Glutamatergic neuron (in vitro differentiated cells): ENCODE measurements at places on chromosomes 2 and 18. TPM values are rescaled to one million over a fixed set of nuclear protein-coding genes. Genes with fewer than 3 reads are reported as not detected.

Gene KCNG2
- total RNA-seq: 1.6 TPM

DNA sequence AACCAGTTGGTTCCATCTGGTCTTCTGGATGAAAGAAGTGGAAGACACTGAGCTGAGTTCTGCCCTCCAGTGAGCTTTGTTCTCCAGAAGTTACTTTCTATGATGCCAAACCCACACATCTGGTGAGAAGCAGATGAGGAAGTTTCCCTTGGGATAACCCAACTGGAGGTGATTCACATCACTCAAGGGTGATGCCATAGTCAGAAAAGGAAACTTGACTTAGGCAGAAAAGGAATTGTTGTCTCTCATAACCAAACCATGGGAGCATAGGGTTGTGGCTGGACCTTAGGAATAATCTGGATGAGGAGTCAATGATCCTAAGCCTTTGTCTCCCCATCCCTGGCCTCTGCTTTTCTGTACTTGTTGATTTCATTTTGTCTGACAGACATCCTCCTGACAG, 43.7 kb downstream of the CDC42EP3 start:
- H3K4me1 ChIP-seq: no peaks in the 10 kb centered on the region
- H3K4me3 ChIP-seq: no peak overlapping the region
- DNase-seq: no peak
- no peaks in the 10 kb centered on the region for H3K27me3 ChIP-seq
- no peak overlapping the region for H3K27ac ChIP-seq

Gene DUSP19
- total RNA-seq: 1.6 TPM

Gene NEB
- total RNA-seq: 0.59 TPM

- DNase-seq: no peak
- peaks cover 6% of the 10 kb centered on the region for H3K4me1 ChIP-seq
- H3K27ac ChIP-seq: no peak overlapping the region
- no peaks in the 10 kb centered on the region for H3K27me3 ChIP-seq
- no peak overlapping the region for H3K4me3 ChIP-seq
These were observed 127.6 kb upstream of the CDCA7 start for GRCh38 chr2:173226899-173227698.

Gene TTC27
- total RNA-seq: 8.3 TPM

GRCh38 chr18:74905247-74905646, 303.7 kb downstream of the PTGR3 start:
- peak; percentile 42 for DNase-seq
- H3K27ac ChIP-seq: no peak overlapping the region
- H3K36me3 ChIP-seq: no peaks in the 10 kb centered on the region
- H3K4me3 ChIP-seq: no peak overlapping the region

GRCh38 chr2:102832789-102833188, 71.0 kb downstream of the TMEM182 start:
- H3K27ac ChIP-seq: no peak overlapping the region
- no peak overlapping the region for H3K4me3 ChIP-seq
- H3K36me3 ChIP-seq: no peaks in the 10 kb centered on the region
- H3K27me3 ChIP-seq: no peaks in the 10 kb centered on the region

GRCh38 chr2:3594493-3595281, at the start of gene COLEC11:
Gene COLEC11, plus strand, starts transcription at chr2:3595112. Its CDS starts 9,229 bp downstream, at chr2:3604341.
- no peaks in the 10 kb centered on the region for H3K4me1 ChIP-seq
- DNase-seq: no peak
- peaks cover 2% of the 10 kb centered on the region for H3K27me3 ChIP-seq
- H3K27ac ChIP-seq: no peak within 1 kb of the TSS

Gene L3MBTL4
- total RNA-seq: 0.32 TPM

Gene MOGAT1
- not detected for total RNA-seq

DNA sequence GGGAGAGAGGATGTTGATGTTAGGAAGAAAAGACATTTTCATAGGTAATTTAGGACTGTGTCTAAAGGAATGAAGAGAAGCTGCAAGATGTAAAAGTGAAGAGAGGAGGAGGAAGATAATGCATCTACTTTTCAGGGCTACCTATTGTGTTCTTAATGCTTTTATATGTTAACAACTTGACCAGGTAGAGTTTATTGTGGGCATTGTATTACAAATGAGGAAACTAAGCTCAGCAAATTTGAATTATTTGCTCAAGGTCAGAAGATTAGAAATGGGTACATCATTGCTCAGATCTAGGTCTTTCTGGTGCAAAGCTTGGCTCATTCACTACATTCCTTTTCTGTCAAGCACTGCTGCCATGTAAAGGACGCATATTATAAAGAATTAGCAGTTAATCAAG, 441.7 kb downstream of the THSD7B start:
- peaks cover 5% of the 10 kb centered on the region for H3K27me3 ChIP-seq
- DNase-seq: no peak
- H3K4me1 ChIP-seq: no peaks in the 10 kb centered on the region
- no peaks in the 10 kb centered on the region for H3K36me3 ChIP-seq

GRCh38 chr2:6814869-6815268, 50.8 kb downstream of the CMPK2 start:
- no peak for DNase-seq
- no peak overlapping the region for H3K27ac ChIP-seq
- peaks cover 11% of the 10 kb centered on the region for H3K4me1 ChIP-seq
- no peak overlapping the region for H3K4me3 ChIP-seq

GRCh38 chr2:222481941-222482340, 57.6 kb downstream of the SGPP2 start:
- DNase-seq: no peak
- H3K4me3 ChIP-seq: no peak overlapping the region
- no peaks in the 10 kb centered on the region for H3K27me3 ChIP-seq
- no peak overlapping the region for H3K27ac ChIP-seq

Gene NOTO
- total RNA-seq: not detected

- DNase-seq: no peak
- H3K4me3 ChIP-seq: no peak overlapping the region
- no peaks in the 10 kb centered on the region for H3K4me1 ChIP-seq
- H3K36me3 ChIP-seq: no peaks in the 10 kb centered on the region
- no peak overlapping the region for H3K27ac ChIP-seq
- H3K27me3 ChIP-seq: no peaks in the 10 kb centered on the region
These were observed 90.5 kb downstream of the ICOS start for GRCh38 chr2:204027091-204027490.

DNA sequence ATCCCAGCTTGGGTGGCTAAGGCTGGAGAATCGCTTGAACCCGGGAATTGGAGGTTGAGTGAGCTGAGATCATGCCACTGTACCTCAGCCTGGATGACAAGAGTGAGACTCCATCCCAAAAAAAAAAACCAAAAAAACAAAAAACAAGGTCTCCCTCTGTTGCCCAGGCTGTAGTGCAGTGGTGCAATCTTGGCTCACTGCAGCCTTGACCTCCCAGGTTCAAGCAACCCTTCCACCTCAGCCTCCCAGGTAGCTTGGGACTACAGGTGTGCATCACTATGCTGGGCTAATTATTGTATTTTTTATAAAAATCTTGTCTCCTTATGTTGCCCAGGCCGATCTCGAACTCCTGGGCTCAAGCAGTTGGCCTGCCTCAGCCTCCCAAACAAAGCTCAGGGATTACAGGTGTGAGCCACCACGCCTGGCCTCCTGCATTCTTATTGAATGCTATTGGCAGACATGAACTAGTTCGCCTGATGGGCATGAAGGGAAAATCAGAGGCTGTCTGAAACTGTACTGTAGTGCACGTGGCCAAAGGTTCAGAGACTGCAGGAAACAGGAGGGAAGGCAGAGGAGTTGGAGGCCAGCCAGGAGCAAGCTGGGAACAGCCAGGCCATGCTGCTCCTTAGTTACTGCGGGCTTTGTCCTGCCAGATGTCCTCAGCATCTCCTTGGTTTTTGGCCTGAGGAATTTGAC, 16.0 kb upstream of the ASXL2 start:
- H3K27me3 ChIP-seq: no peaks in the 10 kb centered on the region
- no peak overlapping the region for H3K4me3 ChIP-seq

GRCh38 chr18:21272016-21272579, 30.1 kb downstream of the GREB1L start:
- H3K36me3 ChIP-seq: no peaks in the 10 kb centered on the region
- H3K4me1 ChIP-seq: peaks cover 2% of the 10 kb centered on the region
- peak overlapping the region; percentile 7 for H3K27ac ChIP-seq
- H3K27me3 ChIP-seq: peaks cover 4% of the 10 kb centered on the region
- DNase-seq: no peak
- no peak overlapping the region for H3K4me3 ChIP-seq

Gene DOK1
- total RNA-seq: 14.0 TPM

DNA sequence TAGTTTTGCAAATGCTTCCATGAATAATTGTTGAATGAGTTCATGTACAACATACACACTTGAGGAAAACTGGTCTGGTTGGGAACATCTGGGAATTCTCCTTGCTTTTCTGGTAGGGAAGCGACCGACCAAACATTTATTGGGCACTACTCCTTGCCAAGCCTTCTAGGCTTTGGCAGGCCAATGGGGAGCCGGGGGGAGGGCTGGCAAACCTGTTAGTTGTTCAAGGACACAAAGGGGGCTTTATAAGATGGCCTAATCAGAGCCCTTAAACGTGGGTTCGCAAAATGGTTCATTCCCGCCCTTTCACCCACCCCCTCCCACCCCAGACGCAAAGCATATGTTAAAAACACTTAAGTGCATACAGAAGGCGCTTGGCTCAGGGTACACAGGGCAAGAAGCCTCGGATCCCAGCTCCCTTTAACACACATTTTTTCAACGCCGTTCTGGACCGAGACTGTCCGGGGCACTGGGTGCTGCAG, 844 bp upstream of the VSNL1 start:
- H3K4me1 ChIP-seq: peaks cover 14% of the 10 kb centered on the region
- peak; percentile 33 for DNase-seq
- peaks cover 6% of the 10 kb centered on the region for H3K27me3 ChIP-seq
- H3K36me3 ChIP-seq: no peaks in the 10 kb centered on the region
- peak overlapping the region; percentile 95 for H3K4me3 ChIP-seq

- H3K36me3 ChIP-seq: no peaks in the 10 kb centered on the region
- no peak overlapping the region for H3K27ac ChIP-seq
- DNase-seq: no peak
- H3K27me3 ChIP-seq: no peaks in the 10 kb centered on the region
- peaks cover 2% of the 10 kb centered on the region for H3K4me1 ChIP-seq
These were observed 143.9 kb upstream of the ITGA6 start for GRCh38 chr2:172283476-172283875.

- no peak overlapping the region for H3K4me3 ChIP-seq
- H3K27ac ChIP-seq: no peak overlapping the region
- DNase-seq: no peak
These were observed 302.2 kb downstream of the NDUFA10 start for GRCh38 chr2:239722760-239723470.

Gene TUBA3E
- not detected for total RNA-seq

DNA sequence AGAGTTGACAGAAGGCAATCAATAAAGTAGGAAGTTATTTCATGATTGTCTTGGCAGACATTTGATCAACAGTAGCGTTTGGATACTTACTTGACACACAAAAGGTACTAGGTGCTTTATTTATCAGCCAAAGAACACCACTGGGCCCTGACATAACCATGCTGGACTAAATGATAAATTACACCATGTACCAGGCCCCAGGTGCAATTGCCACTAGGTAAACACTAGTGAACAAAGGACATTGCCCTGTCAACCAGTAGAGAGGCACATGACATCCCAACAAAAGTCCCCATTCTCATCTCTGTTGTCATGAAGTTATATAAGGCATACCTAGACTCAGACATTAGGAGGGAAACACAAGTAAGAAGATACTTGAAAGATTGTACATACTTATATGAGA, 747.2 kb downstream of the SATB2 start:
- DNase-seq: no peak
- H3K4me1 ChIP-seq: no peaks in the 10 kb centered on the region
- no peak overlapping the region for H3K27ac ChIP-seq

GRCh38 chr2:234533626-234534025, 36.7 kb upstream of the ARL4C start:
- H3K27ac ChIP-seq: no peak overlapping the region
- peak; percentile 38 for DNase-seq
- H3K4me3 ChIP-seq: no peak overlapping the region
- peaks cover 5% of the 10 kb centered on the region for H3K27me3 ChIP-seq
- no peaks in the 10 kb centered on the region for H3K36me3 ChIP-seq

Gene SNORC
- total RNA-seq: 2.4 TPM

GRCh38 chr2:57575700-57576268, 470.8 kb upstream of the VRK2 start:
- H3K27me3 ChIP-seq: no peaks in the 10 kb centered on the region
- DNase-seq: no peak
- no peaks in the 10 kb centered on the region for H3K36me3 ChIP-seq
- no peak overlapping the region for H3K4me3 ChIP-seq

DNA sequence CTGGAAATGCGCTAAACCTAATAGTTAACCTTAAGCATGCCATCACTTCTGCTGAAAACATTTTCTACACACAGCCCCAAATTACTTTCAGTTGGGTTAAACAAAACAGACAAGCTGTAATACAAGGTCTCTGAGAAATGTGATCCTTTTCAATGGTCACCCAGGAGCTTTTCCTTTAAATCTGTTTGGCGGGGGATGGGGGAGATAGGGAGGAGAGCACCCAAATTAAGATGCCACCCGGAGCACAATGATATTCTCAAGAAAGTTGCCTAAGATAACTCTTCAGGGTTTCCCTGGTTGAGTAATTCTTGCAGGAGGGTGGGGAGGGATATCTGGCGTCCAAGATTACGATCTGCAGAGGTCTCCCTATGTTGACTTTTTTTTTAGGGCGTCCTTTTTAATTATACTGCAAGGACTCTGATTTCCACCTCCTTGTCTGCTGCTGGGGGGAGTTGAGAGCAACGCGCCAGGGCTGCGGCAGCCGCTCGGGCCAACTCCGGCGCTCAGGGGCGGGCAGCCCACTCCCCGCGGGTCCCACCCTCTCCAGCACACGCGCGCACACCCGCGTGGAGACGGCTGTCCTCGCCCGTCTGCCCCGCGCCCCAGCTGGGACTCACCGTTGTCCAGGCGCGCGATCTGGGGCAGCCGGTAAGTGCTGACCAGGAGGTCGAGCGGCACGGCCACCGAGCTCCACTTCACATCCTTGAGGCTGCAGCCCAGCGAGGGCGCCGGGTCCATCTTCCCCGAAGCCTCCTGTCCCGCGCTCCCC, 807 bp downstream of the GAREM1 start:
- H3K27ac ChIP-seq: peak overlapping the region; percentile 70
- peak overlapping the region; percentile 96 for H3K4me3 ChIP-seq
- peaks cover 18% of the 10 kb centered on the region for H3K4me1 ChIP-seq
- peak; percentile 62 for DNase-seq

GRCh38 chr2:29270701-29271121, 155.5 kb downstream of the CLIP4 start:
- H3K4me1 ChIP-seq: peaks cover 14% of the 10 kb centered on the region
- no peaks in the 10 kb centered on the region for H3K36me3 ChIP-seq
- H3K27ac ChIP-seq: no peak overlapping the region

Gene IL36G
- total RNA-seq: not detected

GRCh38 chr2:130377491-130377890, 21.6 kb downstream of the PTPN18 start:
- H3K27ac ChIP-seq: no peak overlapping the region
- H3K4me3 ChIP-seq: peak overlapping the region; percentile 47
- DNase-seq: no peak
- peaks cover 13% of the 10 kb centered on the region for H3K4me1 ChIP-seq
- peaks cover 14% of the 10 kb centered on the region for H3K27me3 ChIP-seq

Gene REG3G
- not detected for total RNA-seq

Gene MAL
- total RNA-seq: 9.0 TPM

GRCh38 chr2:31334311-31335026, 80.1 kb downstream of the XDH start:
- H3K27me3 ChIP-seq: peaks cover 2% of the 10 kb centered on the region
- no peak overlapping the region for H3K27ac ChIP-seq
- H3K4me1 ChIP-seq: peaks cover 2% of the 10 kb centered on the region
- H3K4me3 ChIP-seq: no peak overlapping the region
- DNase-seq: no peak

Gene ATG16L1
- total RNA-seq: 29.3 TPM

Gene CD8A
- total RNA-seq: 0.59 TPM

Gene CDK15
- 0.61 TPM for total RNA-seq

- no peak overlapping the region for H3K27ac ChIP-seq
- DNase-seq: no peak
- H3K4me3 ChIP-seq: no peak overlapping the region
- no peaks in the 10 kb centered on the region for H3K36me3 ChIP-seq
- peaks cover 3% of the 10 kb centered on the region for H3K4me1 ChIP-seq
- H3K27me3 ChIP-seq: no peaks in the 10 kb centered on the region
These were observed 278.6 kb downstream of the SLC8A1 start for GRCh38 chr2:40173276-40173675.

Gene CD226
- 0.05 TPM for total RNA-seq

Gene HPCAL1
- 13.1 TPM for total RNA-seq
